Activated naive CD4-positive, alpha-beta T cell treated with anti-CD3 and anti-CD28 coated beads for 36 hours (primary cell): ENCODE measurements at places on chromosomes 6 and 20.

GRCh38 chr6:15399641-15400470, 154.0 kb downstream of the JARID2 start:
- no peaks in the 10 kb centered on the region for H3K36me3 ChIP-seq
- H3K4me3 ChIP-seq = peak overlapping the region; percentile 72
- no peak for DNase-seq
- peak overlapping the region; percentile 48 for H3K27ac ChIP-seq
- H3K4me1 ChIP-seq = peaks cover 73% of the 10 kb centered on the region

DNA sequence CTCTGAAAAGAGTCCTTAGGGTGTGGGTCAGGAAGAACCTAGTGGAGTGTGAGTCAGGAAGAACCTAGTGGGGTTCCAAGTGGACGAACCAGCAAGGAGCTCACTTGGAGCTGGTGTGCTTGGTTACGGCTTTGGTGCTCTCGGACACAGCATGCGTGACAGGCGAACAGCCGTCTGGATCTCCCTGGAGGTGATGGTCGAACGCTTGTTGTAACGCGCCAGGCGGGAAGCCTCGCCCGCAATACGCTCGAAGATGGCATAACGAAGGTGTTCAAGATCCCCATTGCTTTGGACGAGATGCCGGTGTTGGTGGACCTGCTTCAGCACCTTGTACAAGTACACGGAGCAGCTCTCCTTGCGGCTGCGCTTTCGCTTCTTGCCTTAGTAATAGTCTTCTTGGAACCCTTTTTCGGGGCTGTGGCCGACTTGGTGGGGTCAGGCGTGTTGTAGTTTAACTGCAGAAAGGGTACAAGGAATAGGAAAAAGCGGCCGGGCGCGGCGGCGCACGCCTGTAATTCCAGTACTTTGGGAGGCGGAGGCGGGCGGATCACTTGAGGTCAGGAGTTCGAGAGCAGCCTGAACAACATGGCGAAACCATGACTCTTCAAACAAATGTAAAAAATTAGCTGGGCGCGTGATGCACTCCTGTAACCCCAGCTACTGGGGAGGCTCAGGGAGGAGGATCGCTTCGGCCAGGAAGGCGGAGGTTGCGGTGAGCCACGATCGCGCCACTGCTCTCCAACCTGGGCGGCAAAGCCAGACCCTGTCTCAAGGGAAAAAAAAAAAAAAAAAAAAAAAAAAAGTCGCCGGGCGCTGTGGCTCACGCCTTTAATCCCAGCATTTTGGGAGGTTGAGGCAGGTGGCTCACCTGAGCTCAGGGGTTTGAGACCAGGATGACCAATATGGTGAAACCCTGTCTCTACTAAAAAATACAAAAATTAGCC, 48.0 kb downstream of the OR2B2 start:
- H3K4me1 ChIP-seq = peaks cover 26% of the 10 kb centered on the region
- peaks cover 8% of the 10 kb centered on the region for H3K27me3 ChIP-seq
- peaks cover 11% of the 10 kb centered on the region for H3K36me3 ChIP-seq
- peak; percentile 49 for DNase-seq

DNA sequence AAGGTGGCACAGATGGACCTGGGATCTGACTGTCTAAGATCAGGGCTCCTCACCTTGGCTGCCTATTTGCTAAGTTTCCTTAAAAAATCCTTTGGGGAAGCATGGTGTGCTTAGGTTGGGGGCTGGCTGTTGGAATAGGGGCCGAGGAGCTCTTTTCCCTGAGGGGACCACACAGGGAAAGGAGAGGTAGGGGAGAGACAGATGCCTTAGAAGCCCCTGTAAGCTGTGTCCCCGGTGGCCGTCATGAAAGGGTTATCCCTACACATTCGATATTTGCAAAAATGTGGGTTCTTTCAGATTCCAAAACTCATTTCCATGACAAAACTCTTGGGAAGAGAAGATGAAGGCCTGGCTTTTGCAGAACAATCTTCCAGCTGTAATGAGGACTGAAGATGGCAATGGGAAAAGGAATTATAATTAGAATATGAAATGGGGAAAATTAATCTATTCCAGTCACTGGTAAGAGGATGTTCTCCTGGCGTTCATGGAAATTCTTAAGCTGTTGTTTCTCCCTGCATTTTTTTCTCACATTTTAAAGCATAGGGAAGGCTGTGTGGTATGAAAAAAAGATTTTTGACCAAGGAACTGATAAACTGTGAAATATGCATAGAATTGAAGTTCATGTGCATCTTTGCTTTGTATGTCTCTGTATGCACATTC, 53.8 kb downstream of the TOX2 start:
- H3K4me1 ChIP-seq = peaks cover 9% of the 10 kb centered on the region
- no peak for DNase-seq
- no peaks in the 10 kb centered on the region for H3K36me3 ChIP-seq
- no peak overlapping the region for H3K27ac ChIP-seq

GRCh38 chr6:52579006-52579660, 2.3 kb upstream of the TRAM2 start:
- no peaks in the 10 kb centered on the region for H3K27me3 ChIP-seq
- H3K36me3 ChIP-seq = peaks cover 6% of the 10 kb centered on the region
- peaks cover 26% of the 10 kb centered on the region for H3K4me1 ChIP-seq
- no peak for DNase-seq
- H3K27ac ChIP-seq = no peak overlapping the region

GRCh38 chr6:5998711-5999687, 7.7 kb downstream of the NRN1 start:
- DNase-seq = peak; percentile 15
- no peak overlapping the region for H3K27ac ChIP-seq
- peaks cover 63% of the 10 kb centered on the region for H3K4me1 ChIP-seq
- H3K4me3 ChIP-seq = no peak overlapping the region
- H3K27me3 ChIP-seq = peaks cover 92% of the 10 kb centered on the region
- H3K36me3 ChIP-seq = peaks cover 5% of the 10 kb centered on the region
